Aorta (tissue), 5 donors: ENCODE measurements at places on chromosomes 3 and 15.

- peak; percentile 74 for DNase-seq
Measured at GRCh38 chr3:127458696-127459604, 131.6 kb downstream of the TPRA1 start.

DNA sequence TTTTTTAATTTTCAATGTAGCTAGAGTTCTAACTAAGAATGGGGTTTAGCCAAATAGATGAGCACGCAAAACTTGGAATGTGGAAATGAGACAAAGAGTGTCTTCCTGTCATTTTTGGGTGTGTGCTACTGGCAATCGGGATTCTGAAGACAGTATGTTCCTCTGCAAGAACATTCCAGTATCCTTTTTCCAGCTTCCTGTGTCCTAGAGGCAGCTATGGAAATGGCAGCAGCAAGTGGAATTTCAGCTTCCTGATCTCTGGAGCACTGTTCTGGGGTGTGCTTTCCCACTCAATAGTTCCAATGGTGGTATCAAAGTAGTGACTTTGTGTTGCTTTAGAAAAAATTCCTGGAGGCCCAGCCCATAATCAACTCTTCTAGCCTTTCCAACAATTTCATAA, 642.9 kb upstream of the KCNMB2 start:
- no peak for DNase-seq

GRCh38 chr3:114446600-114446999, 152.8 kb downstream of the TIGIT start:
- DNase-seq, result no peak

- no peak for DNase-seq
Measured at GRCh38 chr3:61448378-61448777, 113.0 kb upstream of the PTPRG start.

DNA sequence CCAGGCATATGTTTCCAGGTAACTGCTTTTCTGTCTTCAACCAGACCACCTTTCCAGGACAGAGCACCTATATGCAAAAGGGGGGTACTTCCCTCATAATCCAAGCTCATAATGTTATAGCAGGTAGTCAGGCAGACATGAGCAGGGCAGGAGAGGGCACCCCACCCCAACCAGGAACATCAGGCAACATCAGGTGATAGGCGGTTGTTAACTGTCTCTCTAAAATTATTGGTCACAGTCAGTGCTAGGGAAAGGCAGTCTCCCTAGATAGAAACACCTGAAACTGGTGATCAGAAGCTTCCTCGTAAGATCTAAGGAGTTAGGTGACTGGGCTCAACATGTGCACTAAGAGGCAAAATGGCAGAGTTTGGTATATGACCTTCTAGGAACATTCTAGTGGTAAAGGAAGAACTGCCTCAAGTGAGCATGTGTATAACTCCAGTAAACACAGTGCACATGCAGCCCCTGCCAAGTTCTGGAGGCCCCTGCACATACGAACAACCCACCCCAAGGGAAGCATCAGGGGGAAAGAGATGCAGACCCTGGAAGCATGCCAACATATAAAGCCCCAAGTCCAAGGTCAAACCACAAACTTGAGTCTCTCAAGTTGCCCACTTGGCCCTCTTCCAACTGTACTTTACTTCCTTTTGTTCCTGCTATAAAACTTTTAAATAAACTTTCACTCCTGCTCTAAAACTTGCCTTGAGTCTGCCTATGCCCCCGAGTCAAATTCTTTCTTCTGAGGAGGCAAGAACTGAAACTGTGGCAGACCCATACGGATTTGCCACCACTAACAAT, 270.9 kb downstream of the ULK4 start:
- DNase-seq, result no peak

- no peak for DNase-seq
Measured at GRCh38 chr3:150376001-150376848, 31.9 kb upstream of the TSC22D2 start.

GRCh38 chr15:34613997-34614396, 30.5 kb upstream of the GOLGA8B start:
- DNase-seq, result no peak
